Liver (tissue), 10 donors: ENCODE measurements at places on chromosomes 3 and 15. TPM values are rescaled to one million over a fixed set of nuclear protein-coding genes. Genes with fewer than 3 reads are reported as not detected.

DNA sequence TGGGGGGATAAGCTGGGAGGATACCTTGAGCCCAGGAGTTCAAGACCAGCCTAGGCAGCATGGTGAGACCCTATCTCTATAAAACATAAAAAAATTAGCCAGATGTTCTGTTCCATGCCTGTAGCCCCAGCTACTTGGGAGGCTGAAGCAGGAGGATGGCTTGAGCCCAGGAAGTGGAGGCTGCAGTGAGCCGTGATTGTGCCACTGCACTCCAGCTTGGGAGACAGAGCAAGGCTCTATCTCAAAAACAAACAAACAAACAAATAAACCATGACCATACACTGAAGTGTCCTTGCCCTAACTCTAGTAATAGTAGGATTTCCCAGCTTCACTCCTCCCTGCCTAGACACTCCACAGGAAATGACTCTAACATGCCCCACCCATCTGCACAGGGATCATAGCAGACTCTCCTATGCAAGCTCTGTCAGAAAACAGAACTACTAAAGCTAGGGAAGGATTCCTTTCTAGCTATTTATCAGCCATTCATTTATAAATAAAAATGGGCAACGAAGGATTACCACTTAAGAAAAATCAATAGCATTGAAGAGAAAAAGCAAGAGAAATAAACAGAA, 4.6 kb downstream of the ERICH6 start:
- DNase-seq = no peak
- H3K27ac ChIP-seq = no peak overlapping the region
- no peaks in the 10 kb centered on the region for H3K27me3 ChIP-seq
- H3K36me3 ChIP-seq = no peaks in the 10 kb centered on the region
- no peaks in the 10 kb centered on the region for H3K4me1 ChIP-seq
- no peak overlapping the region for H3K4me3 ChIP-seq

DNA sequence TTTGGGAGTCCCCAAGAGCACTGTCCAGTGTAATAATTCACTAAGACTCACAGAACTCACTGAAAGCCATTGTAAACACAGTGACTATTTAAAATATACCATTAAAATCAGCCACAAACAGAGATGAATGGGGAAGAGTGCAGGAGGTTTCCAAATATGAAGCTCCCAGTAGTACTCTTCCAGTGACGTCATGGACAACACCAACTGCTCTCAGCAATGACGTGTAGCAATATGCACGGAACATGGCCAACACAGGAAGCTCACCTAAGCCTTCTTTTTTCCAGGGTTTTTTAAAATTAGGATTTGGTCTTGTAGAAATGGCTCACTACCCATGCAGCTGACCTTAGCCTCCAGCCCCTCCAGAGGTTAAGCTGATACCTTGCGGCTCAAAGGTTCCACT, 1224.1 kb upstream of the CADM2 start:
- no peaks in the 10 kb centered on the region for H3K27me3 ChIP-seq
- DNase-seq = no peak
- H3K4me1 ChIP-seq = no peaks in the 10 kb centered on the region
- H3K36me3 ChIP-seq = no peaks in the 10 kb centered on the region

GRCh38 chr3:81891055-81891895, 129.8 kb upstream of the GBE1 start:
- no peak overlapping the region for H3K4me3 ChIP-seq
- H3K27ac ChIP-seq = no peak overlapping the region
- DNase-seq = no peak
- no peaks in the 10 kb centered on the region for H3K36me3 ChIP-seq
- H3K27me3 ChIP-seq = no peaks in the 10 kb centered on the region
- no peaks in the 10 kb centered on the region for H3K4me1 ChIP-seq

DNA sequence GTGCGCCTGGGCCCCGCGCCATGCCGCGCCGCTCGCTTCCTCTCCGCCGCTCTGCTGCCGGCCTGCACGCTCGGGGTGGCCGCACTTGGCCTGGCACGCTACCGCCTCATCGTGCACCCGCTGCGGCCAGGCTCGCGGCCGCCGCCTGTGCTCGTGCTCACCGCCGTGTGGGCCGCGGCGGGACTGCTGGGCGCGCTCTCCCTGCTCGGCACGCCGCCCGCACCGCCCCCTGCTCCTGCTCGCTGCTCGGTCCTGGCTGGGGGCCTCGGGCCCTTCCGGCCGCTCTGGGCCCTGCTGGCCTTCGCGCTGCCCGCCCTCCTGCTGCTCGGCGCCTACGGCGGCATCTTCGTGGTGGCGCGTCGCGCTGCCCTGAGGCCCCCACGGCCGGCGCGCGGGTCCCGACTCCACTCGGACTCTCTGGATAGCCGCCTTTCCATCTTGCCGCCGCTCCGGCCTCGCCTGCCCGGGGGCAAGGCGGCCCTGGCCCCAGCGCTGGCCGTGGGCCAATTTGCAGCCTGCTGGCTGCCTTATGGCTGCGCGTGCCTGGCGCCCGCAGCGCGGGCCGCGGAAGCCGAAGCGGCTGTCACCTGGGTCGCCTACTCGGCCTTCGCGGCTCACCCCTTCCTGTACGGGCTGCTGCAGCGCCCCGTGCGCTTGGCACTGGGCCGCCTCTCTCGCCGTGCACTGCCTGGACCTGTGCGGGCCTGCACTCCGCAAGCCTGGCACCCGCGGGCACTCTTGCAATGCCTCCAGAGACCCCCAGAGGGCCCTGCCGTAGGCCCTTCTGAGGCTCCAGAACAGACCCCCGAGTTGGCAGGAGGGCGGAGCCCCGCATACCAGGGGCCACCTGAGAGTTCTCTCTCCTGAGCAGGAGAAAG, 951 bp downstream of the GPR62 start:
- no peak for DNase-seq
- H3K27me3 ChIP-seq = no peaks in the 10 kb centered on the region
- H3K4me1 ChIP-seq = peaks cover 11% of the 10 kb centered on the region
- H3K4me3 ChIP-seq = peak overlapping the region; percentile 11

DNA sequence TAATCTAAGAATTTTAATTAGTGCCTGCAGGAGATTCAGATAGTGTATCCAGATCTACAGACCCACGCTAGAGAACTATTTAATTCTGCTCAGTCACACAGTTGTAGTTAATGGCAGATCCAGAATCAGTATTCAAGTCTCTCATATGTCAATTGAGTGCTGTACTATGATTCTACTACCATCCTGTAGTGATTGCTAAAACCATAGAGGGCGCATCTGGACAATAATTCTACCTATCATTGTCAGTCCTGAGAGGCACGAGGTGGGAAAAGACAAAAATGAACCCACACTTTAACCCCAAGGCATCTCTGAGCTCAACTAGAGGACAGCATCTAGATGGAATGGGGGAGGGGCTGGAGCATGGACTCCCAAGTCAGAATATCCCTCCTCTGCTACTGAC, 22.7 kb downstream of the DHX36 start:
- no peaks in the 10 kb centered on the region for H3K4me1 ChIP-seq
- H3K36me3 ChIP-seq = peaks cover 48% of the 10 kb centered on the region
- no peak for DNase-seq
- no peaks in the 10 kb centered on the region for H3K27me3 ChIP-seq
- no peak overlapping the region for H3K4me3 ChIP-seq
- no peak overlapping the region for H3K27ac ChIP-seq

- no peak overlapping the region for H3K4me3 ChIP-seq
- no peak overlapping the region for H3K27ac ChIP-seq
- no peaks in the 10 kb centered on the region for H3K36me3 ChIP-seq
- H3K27me3 ChIP-seq = no peaks in the 10 kb centered on the region
- H3K4me1 ChIP-seq = no peaks in the 10 kb centered on the region
Observed at GRCh38 chr3:157865352-157866000, 240.7 kb downstream of the SHOX2 start.

DNA sequence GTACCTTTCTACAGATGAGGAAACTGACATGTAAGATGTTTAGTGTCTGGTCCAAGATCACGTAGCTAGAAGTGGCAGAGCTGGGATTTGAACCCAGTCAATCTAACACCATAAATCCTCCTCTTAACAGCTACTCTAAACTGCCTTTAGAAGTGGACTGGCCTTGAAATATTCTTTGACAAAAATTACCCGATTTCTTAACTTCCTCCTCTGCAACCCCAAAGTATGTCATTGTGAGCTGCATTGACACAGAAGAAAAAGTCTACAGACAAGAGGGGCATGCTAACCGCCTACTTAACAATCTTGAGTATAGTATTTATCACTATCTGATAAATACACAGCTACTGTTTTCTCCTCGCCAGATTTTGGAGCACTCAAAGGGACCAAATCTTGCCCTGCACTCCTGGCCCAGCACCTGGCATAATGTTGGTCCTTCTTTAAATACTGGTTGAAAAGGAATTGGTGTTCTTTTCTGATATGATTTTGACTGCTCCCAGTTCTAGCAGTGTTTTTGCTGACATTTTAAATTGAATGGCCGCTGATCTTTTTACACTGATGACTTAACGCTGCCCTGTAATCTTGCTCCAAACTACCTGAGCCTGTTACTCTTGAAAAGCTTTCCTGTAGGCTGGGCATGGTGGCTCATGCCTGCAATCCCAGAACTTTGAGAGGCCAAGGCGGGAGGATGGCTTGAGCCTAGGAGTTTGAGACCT, 36.9 kb downstream of the ITPR1 start:
- no peaks in the 10 kb centered on the region for H3K27me3 ChIP-seq
- H3K27ac ChIP-seq = no peak overlapping the region
- no peak overlapping the region for H3K4me3 ChIP-seq

GRCh38 chr3:188034989-188035388, 119.0 kb upstream of the LPP start:
- no peak overlapping the region for H3K4me3 ChIP-seq
- H3K36me3 ChIP-seq = no peaks in the 10 kb centered on the region
- no peak overlapping the region for H3K27ac ChIP-seq
- no peak for DNase-seq
- no peaks in the 10 kb centered on the region for H3K27me3 ChIP-seq

- no peaks in the 10 kb centered on the region for H3K36me3 ChIP-seq
- H3K4me3 ChIP-seq = no peak overlapping the region
- no peak overlapping the region for H3K27ac ChIP-seq
- H3K27me3 ChIP-seq = no peaks in the 10 kb centered on the region
- no peak for DNase-seq
- H3K4me1 ChIP-seq = no peaks in the 10 kb centered on the region
Observed at GRCh38 chr15:31271711-31272557, 54.7 kb upstream of the KLF13 start.

- H3K36me3 ChIP-seq = no peaks in the 10 kb centered on the region
- no peaks in the 10 kb centered on the region for H3K27me3 ChIP-seq
- H3K4me3 ChIP-seq = no peak overlapping the region
- no peak overlapping the region for H3K27ac ChIP-seq
Observed at GRCh38 chr3:72004749-72005292, 219.9 kb upstream of the PROK2 start.

DNA sequence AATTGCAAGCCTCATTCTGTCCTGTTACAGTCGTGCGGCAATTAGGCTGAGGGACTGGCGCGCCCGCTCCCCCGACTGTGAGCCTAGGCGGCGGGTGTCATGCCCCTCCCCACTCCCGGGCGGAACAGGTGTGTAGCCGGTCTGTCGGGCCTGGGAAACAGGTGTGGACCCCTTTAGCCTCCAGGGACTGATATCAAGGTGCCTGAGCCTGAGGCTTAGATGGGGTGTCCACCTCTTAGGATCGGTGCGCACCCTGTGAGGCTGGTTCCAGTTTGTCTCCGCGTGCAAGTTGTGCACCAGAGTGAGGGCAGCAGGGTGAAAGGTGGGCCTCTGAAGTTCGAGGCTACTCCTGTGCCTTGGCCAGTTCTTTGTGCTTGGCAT, 686 bp downstream of the VPS8 start:
- H3K4me3 ChIP-seq = peak overlapping the region; percentile 95
- peak; percentile 44 for DNase-seq
- H3K4me1 ChIP-seq = peaks cover 4% of the 10 kb centered on the region
- H3K27me3 ChIP-seq = no peaks in the 10 kb centered on the region
- no peaks in the 10 kb centered on the region for H3K36me3 ChIP-seq
- peak overlapping the region; percentile 77 for H3K27ac ChIP-seq

- H3K36me3 ChIP-seq = no peaks in the 10 kb centered on the region
- no peaks in the 10 kb centered on the region for H3K27me3 ChIP-seq
- H3K4me1 ChIP-seq = no peaks in the 10 kb centered on the region
- DNase-seq = no peak
- H3K4me3 ChIP-seq = no peak overlapping the region
- no peak overlapping the region for H3K27ac ChIP-seq
Observed at GRCh38 chr3:78455166-78455565, 1312.6 kb downstream of the ROBO1 start.

DNA sequence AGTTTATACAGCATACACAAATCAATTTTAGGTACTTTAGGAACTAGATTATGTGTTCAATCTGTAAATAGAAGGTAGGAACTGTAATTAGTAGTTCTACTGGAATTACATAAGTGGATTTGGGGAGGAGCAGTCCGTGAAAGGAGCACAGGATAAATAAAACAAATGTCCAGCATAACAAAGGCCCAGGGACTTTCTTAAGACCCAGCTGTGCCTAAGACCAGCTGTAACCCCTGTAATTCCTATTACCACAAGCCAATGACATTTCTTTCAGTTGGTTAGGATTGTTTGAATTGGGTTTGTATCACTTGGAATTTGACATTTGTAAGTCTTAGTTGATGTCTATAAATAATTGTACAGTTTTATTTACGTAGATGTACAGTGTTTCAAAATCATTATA, 4.8 kb upstream of the ZBTB20 start:
- H3K27me3 ChIP-seq = no peaks in the 10 kb centered on the region
- no peaks in the 10 kb centered on the region for H3K4me1 ChIP-seq
- DNase-seq = no peak
- no peak overlapping the region for H3K27ac ChIP-seq
- H3K36me3 ChIP-seq = no peaks in the 10 kb centered on the region

DNA sequence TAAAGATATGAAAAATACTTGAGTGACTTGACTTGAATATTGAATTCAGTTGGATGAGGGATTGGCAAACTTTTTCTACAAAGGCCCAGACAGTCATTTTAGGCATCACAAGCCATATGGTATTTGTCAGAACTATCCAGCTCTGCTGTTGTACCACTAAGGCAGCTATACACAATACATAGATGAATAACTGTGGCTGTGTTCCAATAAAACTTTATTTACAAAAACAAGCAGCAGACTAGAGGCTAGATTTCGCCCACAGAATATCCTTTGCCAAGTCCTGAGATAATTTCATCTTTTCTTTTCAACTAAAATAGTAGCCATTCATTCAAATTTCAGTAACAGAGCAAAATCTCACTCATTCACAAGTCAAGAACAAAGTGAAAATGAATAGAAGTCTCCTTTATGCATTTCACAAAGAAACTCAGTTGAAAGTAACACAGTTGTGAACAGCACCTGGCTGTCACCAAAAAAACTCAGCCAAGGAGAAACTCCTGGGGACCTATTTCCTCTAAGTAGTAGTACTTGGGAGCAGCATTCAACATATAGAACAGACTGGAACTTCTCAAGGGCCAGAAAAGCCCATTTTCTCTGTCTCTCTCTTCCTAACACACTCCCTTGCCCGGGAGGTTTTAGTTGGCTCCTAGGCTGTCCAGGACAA, 56.3 kb downstream of the OSBPL10 start:
- no peaks in the 10 kb centered on the region for H3K4me1 ChIP-seq
- H3K27ac ChIP-seq = no peak overlapping the region
- no peak for DNase-seq
- H3K27me3 ChIP-seq = no peaks in the 10 kb centered on the region
- no peaks in the 10 kb centered on the region for H3K36me3 ChIP-seq

- H3K4me3 ChIP-seq = peak overlapping the region; percentile 55
- H3K36me3 ChIP-seq = no peaks in the 10 kb centered on the region
- H3K4me1 ChIP-seq = peaks cover 20% of the 10 kb centered on the region
- no peaks in the 10 kb centered on the region for H3K27me3 ChIP-seq
Observed at GRCh38 chr3:152301745-152302181, 33.0 kb downstream of the MBNL1 start.

The PATL2 gene
- 1.0 TPM for total RNA-seq

The SNX33 gene
- total RNA-seq = 7.1 TPM

The CACNA2D2 gene
- 0.17 TPM for total RNA-seq
